Hepatic stellate cell (primary cell): ENCODE measurements at places on chromosomes 2 and 18.
A peak's percentile ranks its signal among the peaks of the same experiment; 100 is the strongest.

DNA sequence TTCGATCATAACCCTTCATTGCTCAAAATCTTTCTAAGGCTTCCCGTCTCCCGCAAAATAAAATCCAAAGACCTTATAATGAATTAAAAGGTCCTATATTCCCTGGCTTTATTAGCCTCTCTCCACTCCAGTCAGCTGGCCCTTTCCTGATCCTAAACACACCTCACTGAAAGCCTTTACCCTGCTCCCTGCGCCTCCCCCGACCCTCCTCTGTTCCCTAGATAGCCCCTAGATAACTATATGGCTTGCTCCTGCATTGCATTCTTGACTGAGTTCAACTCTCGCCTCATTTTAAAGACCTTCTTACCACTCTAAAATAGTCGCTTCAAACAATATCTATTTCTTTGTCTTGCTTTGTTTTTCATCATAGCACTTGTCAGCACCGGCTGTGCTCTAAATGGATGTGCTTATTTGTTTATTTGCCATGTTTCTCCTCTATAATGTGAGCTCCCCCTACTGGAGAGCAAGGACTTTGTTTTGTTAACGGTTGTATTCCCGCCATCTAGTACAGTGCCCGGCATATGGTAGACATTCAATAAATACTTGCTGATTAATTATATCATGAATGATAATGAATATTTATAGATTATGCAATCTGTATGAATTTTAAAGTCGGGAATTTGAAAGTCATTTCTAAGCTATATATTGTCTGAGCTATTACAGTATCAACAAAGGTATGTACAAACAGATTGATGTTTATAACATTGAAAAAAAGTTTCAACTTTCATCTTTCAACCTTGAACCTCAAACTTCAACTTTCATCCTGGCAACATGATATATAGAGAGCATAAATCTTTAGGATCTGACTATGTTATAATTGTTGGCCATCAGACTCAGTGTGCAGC, 32.4 kb upstream of the VIT start:
- DNase-seq, result peak; percentile 29

GRCh38 chr18:62370366-62370765, 45.3 kb downstream of the TNFRSF11A start:
- no peak for DNase-seq

GRCh38 chr2:60033325-60033724, 520.1 kb downstream of the BCL11A start:
- no peak for DNase-seq

DNA sequence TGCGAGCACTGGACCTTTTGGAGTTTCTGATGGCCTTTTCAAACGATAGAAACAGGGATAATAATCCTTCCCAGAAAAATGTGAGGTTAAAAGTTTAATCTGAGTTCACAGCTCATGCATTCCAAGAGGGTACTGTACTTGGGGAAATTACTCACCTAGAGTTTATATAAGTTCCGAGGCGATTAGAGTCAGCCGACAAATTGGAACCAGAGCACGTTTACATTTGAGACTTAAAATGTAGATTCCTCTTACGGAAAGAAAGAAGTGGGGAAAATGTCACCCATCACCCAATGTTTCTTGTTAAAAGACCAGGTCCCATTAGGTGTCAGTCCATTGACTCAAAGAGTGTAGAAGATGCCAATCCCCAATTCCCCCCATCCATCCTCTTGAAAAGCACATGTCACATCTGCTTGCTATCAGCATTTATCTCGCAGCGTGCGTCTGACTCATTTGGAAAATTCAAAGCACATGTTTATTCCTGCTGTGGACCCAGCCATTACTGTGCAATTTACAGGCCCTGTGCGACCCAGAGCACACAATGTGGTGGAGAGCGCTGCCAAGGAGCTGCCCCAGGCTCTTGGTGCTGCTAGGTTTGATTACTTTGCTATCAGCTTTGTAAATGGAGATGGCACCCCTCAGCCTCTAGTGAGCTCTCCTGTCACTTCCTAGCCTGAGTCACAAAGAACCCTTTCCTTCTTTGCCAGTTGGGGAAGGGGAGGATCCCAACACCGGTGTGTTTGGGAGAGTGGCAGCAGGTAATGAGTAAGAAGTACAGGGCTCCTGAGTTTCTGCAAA, 104.8 kb downstream of the COLEC12 start:
- DNase-seq, result no peak

DNA sequence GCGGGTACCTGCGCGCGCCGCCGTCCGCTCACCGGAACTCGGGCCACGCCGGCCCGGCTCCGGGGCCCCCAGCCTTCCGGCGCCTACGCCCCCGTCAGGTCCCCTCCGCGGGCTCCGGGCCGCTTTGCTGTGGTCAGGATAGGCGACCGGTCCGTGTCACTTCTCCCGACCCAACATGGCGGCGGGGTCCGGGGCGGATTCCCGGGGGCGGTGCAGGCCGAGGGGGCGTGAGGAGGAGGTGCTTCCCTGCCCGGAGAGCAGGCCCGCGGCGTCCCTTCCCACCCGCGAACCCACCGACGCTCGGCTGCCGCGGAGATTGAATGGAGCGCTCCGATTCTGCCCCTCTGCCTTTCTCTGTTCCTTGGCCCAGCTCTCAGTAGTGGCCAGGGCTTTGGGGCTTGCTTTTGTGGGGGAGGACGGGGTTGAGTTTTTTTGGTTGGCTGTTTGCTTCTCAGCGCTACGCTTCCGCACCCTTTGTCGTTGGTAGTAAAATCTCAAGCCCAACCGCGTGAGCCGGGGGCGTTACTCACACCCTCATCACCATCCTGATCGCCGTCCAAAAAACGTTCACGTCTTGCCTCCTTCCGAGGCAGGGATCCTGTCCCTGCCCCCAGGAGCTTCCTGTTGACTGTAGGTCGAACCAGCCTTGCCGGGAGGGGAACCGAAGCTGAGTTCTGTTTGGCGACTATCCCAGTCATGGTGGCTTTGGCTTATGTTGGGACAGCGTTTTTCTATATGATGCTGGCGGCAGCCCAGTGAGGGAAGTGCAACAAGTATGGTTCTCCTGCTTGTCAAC, 532 bp upstream of the YES1 start:
- peak; percentile 79 for DNase-seq

DNA sequence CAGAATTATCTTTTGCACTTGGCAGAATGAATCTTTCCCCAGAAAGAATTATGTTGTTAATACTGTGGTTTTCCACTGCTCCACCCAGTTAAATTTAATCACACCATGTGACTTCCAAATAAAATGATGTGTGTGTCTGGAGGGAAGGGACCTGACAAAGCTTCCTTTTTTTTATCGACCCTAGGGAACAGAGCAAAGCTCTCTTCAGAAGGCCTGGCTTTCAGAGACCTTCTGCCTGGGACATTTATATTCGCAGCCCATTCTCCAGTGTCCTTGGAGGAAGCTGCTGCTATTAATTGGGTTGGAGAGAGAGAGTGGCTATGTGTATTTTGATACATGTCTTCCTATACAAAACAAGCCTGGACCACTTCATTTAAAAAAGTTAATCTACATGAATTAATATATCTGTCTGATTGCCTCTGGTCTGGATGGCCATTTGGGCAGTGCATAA, 233.7 kb downstream of the PRKCE start:
- DNase-seq, result no peak

GRCh38 chr2:226131299-226131784, 668.3 kb downstream of the IRS1 start:
- no peak for DNase-seq

DNA sequence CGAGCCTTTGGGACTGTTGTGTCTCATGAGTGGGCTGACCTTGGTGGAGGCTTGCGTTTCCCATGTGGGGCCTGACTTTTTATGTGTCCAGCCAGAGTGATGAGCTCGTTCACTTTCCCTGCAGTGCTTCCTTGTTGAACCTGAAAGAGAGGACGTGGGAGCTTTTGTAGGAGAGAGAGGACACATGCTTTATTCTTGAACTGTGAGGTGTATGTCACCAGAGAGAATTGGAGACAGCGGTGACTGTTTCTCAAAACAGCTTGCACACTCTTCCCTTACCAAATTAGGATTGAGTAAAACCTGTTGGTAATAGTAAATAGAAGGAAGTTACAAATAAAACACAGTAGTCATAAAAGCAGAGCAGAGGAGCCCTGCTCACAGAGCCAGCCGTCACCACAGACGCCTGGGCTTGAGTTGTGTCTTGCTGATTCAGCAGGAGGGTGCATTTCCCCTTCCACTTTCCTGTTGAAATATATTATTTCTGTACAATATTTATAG, 60.7 kb downstream of the INPP4A start:
- no peak for DNase-seq

DNA sequence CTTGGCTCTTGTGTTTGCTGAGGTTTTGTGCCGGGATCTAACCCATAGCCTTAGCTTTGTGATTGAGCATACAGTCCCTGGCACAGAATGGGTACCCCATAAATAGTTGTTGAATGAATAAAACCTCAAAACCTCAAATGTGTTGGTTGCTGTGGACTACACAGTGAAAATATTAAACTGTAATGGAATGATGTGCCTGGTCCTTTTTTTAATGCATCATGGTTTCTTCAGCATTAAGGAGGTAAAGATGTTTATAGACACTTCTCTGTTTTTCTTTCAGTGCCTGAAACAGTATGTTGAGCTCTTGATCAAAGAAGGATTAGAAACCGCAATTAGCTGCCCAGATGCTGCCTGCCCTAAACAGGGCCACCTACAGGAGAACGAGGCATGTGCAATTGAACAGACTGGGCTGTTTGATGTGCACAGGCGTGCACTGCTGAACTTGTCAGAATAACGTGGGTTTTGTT, 97.0 kb downstream of the RNF144A start:
- DNase-seq, result no peak

DNA sequence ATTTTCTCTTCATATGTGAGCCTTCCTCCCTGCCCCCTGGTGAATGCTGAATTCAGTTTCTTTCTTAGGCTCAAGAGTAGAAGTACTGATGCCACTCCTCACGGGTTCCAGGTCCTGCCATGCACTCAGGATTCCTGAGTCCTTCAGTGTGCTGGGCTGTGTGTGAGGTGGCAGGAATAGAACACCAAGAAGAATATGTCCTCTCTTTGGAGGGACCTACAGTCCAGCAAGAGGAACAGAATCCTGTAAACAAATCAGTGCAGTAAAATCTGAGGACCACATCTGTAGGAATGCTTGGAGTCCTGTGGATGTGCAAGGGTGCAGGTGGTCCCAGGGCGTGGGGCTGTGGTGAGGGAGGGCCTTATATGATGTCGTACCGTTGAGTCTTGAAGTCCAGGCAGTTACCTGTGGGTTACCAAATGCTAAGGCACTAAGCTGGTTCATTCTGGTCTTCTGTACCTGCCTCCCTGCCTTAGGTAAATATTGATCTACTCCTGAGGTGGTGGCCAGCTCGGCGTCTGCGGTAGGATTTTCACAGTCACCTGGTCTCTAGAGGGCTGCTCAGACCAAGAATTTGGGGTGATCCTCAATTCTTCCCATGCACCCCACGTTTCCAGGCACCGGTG, 5.5 kb downstream of the ASAP2 start:
- no peak for DNase-seq

GRCh38 chr2:226002438-226002837, 602.9 kb downstream of the NYAP2 start:
- DNase-seq, result peak; percentile 27

DNA sequence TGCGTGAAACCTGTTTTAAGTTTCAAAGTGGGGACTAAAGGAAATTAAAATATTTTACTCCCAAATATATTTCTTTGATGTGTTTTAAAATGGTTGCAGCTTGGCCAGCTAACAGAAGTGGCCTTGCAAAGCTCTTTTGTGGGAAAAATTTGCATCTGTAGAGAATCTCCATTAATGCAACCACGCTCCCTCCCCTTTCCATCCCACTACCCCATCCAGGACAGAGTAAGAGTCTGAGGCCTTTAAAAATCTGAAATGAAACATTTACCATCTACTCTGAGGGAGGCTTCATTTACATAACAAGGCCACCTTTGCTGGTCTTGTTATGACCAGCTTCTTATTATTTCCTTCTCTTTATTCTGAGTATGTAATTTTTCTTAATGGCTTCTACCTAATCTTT, 63.5 kb downstream of the STAT4 start:
- DNase-seq, result no peak

DNA sequence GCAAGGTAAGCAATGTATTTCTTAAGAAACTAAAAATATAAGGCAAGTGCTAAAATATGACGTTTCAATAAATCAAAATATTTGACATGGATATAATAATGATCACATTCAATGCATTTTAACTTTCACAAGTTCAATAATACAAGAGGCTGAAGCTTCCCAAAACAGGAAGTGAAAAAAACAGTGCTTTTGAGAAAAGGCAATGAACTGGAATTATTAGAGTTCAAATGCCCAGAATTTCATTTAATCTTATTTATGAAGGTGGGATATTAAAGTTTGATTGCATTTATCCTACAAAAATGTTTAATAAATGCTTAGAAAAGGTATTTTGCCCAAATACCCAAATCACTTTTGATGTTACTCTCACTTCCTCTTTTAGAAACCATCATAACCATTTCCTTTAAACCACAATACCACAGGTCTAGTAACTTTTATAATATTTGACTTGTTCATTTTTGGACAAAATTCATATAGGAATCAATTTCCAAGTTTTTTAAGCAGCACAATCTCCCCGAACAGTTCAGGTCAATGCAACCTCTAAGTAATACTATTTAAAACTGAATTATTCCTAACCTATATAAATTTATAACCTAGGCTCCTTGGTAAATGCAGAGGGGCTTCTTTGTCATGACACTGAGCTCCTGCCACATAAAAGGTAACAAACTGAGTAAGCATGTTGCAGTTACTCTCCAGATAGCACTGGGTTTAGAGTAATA, 2.1 kb downstream of the NCKAP1 start:
- DNase-seq, result no peak

- no peak for DNase-seq
These were observed 22.7 kb downstream of the RAB31 start for GRCh38 chr18:9730786-9731185.

GRCh38 chr2:75788902-75789301, 78.2 kb upstream of the GCFC2 start:
- no peak for DNase-seq

DNA sequence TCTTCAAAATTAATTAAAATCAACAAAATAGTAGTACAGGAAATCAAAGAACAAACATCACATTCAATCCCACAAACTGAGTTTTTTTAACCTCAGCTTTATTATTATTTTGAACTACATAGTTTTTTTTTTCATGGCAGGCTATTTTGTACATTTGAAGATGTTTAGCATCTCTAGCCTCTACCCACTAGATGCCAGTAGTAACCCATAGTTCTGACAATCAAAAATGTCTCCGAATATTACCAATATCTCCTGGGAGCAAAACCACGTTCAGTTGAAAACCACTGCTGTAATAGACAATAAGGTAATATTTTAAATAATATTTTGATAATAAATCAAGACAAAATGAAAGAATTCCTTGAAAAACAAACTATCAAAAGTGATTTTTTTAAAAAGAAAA, 702.6 kb upstream of the LRRTM1 start:
- DNase-seq, result no peak

- DNase-seq, result peak; percentile 8
These were observed 386.5 kb downstream of the DLGAP1 start for GRCh38 chr18:4068552-4069158.

GRCh38 chr2:26769089-26769761, 5.1 kb downstream of the SLC35F6 start:
- DNase-seq, result no peak
